Daoy (cell line): ENCODE measurements at places on chromosomes 1 and 21. TPM values are rescaled to one million over a fixed set of nuclear protein-coding genes. Genes with fewer than 3 reads are reported as not detected.

Gene VCAM1
- 58.1 and 81.5 TPM in 2 replicates for total RNA-seq

DNA sequence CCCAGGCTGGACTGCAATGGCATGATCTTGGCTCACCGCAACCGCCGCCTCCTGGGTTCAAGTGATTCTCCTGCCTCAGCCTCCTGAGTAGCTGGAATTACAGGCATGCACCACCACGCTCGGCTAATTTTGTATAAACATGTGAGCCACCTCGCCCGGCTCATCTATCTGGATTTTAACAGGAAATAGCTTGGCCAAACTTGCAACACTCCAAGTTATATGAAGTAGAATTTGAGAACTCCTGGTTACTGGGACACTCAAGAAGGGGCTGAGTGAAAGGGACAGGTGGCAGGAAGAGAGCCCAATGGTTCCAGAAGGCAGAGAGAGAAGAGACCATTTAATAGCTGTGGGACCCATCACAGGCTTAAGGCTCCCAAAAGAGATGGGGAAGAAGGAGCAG, 2.9 kb upstream of the GPX7 start:
- DNase-seq: no peak

DNA sequence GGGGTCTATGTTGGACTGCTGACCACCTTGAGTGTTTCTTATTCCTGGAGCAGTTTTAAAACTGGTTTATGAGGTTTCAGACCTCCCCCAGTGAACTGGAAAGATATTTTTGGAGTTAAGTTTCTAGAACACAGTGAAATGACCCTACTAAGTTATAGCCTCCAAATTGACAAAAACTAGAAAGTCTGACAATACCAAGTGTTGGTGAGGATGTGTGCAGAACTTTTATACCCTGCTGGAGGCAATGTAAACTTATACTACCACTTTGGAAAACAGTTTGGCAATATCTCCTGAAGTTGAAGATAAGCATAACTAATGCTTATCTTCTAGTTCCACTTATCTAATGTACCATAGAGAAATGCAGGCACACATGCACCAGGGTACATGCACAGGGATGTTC, 10.4 kb downstream of the OLFML2B start:
- DNase-seq: no peak

- DNase-seq: no peak
Measured at GRCh38 chr21:41322496-41323382, 6.1 kb downstream of the FAM3B start.

DNA sequence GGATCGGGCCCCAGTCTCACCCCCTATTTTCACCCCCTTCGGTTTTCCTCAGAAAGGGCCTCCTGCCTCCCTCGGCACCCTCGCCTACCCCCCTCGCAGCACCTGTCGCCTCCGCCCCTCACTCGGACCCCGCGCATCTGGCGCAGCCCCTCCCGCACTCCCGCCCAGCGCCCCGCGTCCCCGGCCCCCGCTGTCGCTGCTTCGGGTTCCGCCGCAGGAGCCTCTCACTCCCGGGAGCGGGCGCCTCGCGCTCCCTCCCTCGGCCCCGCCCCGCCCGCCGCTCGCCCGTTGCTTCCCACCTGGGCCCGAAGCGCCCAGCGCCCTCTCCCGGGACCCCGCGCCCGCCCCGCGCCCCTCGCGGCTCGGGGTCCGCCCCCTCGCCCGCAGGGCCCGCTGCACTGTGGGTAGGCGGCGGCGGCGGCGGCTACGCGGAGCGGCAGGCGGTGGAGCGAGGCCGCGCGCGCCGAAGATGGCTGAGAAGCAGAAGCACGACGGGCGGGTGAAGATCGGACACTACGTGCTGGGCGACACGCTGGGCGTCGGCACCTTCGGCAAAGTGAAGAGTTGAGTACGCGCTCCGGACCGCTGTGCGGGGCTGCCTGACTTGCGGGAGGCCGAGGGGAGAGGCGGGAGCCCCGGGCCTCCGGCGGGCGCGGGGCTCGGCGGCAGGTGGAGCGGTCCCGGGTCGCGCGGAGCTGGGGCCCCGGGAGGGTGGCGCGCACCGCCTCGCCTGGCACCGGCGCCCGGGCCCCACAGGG, at the start of gene PRKAA2:
Gene PRKAA2 (plus strand): TSS at position 396 of the 758 bp plus-strand sequence. CDS start 74 bp downstream, at position 470.
- DNase-seq: peak; percentile 72

Gene CXADR
- total RNA-seq: 5.1 and 7.4 TPM in 2 replicates

- DNase-seq: peak; percentile 86
Measured at GRCh38 chr1:20612221-20612746, 21.0 kb upstream of the PINK1 start.

DNA sequence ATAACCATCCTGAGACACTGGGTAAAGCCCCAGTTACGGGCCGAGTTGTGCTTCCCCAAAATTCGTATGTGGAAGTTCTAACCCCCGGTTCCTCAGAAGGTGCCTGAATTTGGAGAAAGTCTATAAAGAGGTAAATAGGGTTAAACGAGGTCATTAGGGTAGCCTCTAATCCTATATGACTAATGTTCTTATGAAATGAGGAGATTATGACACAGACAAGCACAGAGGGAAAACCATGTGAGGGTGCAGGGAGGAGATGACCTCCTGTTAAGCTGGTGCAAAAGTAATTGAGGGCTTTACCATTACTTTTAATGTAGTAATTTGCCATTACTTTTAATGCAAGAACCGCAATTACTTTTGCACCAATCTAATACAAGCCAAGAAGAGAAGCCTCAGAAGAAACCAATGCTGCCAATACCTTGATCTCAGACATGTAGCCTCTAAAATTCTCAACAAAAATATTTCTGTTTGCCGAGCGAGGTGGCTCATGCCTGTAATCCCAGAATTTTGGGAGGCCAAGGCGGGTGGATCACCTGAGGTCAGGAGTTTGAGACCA, 260.8 kb downstream of the GPATCH2 start:
- DNase-seq: no peak

GRCh38 chr21:33739701-33740100, 97.4 kb downstream of the ITSN1 start:
- no peak for DNase-seq
